Activated T-helper 1 cell treated with anti-CD3 and anti-CD28 coated beads, Interleukin-2, amount 50 U/mL, for 16 hours (primary cell): ENCODE measurements at places on chromosomes 7 and 10.

GRCh38 chr7:68304536-68304935, 1293.7 kb upstream of the AUTS2 start:
- no peak for DNase-seq

DNA sequence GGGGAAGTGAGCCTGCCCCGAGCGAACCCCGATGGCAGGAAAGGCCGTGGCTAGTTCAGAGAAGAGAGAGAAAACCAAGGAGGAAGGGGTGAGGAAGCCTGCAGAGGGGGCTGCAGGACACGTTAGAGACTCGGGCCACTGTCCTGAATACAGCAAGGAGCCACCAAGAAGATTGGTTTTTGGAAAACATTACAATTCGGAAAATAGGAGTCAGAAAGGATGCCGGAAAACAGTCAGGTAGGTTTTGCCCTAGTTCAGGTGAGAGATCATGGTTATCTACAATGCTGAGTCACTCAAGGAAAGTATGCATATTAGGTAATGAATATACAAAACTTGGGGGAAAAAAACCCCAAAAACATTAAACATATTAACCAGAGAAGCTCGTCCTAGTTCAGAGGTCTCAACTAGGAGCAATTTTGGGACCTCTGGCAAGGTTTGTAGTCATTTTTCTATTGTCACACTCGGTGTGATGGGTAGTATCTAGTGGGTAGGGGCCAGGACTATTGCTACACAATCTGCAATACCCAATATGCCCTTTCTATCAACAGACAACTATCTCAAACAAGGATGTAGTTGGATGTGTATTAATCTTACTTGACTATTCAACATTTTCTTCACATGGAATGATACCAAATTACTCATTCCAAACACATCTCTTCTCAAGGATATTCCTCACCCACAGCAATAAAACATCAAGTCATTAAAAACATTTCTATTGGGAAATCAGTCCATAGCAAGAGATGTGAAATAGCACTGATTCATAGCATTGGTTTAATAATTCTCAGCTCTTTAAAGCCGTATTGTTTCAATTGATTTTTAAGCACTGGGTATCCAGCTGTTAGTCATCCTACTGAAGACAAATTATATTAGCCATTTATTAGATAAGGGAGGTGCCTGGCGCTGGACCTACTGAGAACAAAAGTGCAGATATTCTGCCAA, 74.4 kb upstream of the RSU1 start:
- no peak for DNase-seq

- no peak for DNase-seq
These were observed 53.8 kb upstream of the EGR2 start for GRCh38 chr10:62869958-62870357.

GRCh38 chr7:127504715-127505114, 80.7 kb downstream of the GCC1 start:
- no peak for DNase-seq

DNA sequence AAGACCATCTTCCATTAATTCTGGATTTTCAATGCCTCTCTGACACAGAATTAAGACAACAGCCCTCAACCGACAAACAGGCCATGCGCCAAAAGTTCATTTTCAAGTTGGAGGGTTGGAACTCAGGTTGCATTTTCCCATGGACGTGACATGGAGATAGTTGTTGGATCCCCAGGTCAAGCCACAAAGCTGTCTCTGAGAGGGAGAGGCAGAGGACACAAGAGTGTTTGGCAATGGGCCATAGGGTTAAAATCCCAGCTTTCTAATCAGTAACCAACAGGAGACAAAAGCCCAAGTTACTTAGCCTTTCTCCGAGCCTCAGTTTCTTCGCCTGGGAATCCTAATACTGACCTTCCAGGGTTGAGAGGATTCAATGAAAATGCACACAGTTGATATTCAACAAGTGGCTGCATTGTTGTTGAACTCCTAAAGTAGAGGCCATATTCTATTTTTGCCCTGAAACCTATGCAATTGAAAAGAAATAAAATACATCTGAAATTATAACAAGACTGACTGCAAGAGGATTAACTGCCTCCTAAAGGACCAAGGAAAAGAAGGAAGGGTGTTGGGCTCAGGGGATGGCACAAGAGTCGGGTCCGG, 44.3 kb downstream of the SORBS1 start:
- no peak for DNase-seq

DNA sequence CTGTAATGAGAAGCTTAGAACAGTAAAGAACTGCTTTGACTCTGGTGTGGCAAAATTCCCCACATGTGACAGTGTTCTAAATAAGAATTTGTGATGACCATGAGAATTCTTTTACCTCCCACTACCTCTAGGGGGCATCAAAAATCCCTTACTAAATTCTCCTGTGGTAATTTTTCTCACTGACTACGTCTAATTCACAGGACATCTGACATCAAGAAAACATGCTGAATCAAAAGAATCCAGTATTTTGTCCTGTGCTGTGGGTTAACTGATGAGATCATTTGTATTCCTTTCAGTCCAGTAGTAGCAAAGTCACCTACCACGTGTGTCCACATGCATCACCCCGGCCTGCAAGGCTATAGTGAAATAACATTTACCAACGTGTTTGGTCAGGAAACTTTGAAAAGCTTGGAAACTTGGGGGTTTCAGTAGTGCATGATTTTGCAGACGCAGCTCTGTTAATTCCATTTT, 103.8 kb downstream of the ATE1 start:
- DNase-seq: no peak

- DNase-seq: no peak
These were observed 257.1 kb downstream of the KLF6 start for GRCh38 chr10:3527869-3528268.

- no peak for DNase-seq
These were observed 79.4 kb upstream of the FEZF1 start for GRCh38 chr7:122383934-122384333.

- no peak for DNase-seq
These were observed 95.0 kb downstream of the FRMD4A start for GRCh38 chr10:14235566-14236195.

DNA sequence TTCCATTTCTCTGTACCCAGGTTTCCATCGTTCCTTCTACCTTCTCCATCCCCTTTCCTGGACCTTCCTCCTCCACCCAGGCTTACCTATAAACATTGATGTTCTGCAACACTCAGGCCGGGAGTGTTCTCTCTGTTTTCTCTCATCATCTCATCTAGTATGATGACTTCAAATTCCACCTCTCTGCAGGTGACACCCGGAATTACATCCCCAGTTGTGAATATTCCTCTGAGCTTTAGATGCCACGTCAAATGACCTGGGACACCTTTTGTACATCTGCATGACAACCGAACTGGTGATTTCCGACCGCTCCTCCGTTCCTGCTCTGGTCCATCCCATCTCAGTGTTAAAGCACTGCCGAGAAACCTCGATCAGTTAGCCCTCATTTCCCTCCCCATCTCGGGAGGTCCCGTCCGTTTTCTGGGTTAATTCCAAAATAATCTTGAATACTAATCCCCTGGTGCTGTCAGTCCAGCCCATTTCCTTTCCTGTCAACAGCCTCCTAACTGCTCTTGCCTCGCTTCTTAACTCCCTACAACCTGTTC, 76.7 kb upstream of the SAMD8 start:
- no peak for DNase-seq

DNA sequence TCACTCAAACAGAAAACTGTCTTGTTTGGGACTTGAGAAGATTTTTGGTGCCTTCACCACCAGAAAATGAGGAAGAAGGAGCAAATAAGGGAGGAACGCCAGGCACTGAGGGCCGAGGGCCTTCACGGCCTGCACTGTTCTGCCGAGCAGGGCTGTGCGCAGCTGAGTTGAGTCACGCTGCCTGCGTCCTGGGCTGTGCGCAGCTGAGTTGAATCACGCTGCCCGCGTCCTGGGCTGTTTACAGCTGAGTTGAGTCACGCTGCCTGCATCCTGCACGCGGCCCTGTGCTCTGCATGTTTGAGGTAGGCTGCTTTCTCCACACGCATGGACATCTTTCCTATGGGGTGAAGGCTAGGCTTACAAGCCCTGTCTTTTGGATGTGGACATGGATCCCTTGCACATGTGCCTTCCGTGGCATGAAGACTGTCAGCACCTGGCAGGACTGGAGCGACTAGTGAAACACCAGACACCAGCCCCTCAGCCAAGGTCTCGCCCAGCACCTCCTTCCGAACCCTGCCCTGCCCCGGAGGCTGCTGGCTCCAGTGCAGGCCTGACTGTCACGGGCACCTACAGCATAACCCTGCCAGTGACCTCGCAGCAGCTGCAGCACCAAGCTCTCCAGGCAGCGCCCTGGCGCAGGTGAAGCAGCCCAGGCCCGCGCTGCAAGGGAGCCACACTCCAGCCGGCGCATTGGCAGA, 96.7 kb downstream of the HTR5A start:
- DNase-seq: no peak

DNA sequence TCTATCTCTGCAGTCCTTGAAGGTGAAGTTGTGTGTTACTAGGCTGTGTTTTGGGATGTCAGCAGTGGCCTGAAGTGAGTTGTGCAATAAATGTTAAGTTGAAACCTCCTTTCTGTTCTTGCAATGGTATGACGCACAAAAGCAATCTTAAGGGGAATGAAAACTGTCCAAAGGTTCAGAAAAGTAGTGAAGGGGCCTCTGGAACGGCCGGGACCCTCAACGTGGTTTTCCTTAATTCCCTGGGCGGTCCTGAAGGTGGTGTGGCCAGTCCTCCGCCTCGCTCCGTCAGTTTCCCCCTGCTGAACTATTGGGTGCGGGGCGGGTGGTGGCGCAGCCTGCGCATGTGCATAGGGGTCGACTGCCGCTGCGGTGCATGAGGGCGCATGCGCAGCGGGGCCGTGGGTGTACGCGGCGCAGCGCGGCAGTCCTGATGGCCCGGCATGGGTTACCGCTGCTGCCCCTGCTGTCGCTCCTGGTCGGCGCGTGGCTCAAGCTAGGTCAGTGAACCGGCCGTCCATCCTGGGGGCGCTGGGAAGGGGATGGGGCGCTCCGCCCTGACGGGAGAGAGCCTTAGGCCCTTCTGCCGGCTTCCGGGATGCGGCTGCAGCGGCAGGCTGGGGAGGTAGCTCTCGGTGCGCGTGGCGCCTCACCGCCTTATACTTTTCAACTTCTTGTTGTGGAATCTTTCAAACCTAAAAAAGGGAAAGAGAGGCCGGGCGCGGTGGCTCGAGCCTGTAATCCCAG, at the start of gene SUMF2:
SUMF2 (plus strand) TSS at position 405 of the 744 bp plus-strand sequence; CDS start at position 431, 26 bp downstream.
- DNase-seq: peak; percentile 76

GRCh38 chr10:97916586-97916985, 66.9 kb downstream of the GOLGA7B start:
- DNase-seq: no peak

- no peak for DNase-seq
These were observed 39.4 kb upstream of the ZNF488 start for GRCh38 chr10:47423476-47423875.

DNA sequence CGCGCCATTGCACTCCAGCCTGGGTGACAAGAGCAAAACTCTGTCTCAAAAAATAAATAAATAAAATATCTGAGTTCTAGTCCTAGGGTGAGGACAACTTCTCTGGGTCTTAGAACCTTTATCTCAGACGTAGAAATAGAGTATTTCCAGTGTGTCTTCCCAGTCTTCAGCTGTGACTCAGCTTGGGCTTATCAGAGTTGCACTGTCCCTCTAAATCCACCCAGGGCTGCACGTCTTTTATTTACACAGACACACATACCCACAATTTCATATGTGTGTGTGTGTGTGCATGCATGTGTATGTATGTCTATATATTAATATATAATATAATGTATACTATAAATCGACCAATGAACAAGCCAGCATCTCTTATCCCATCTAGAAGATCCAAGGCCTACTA, 13.0 kb upstream of the PDIA4 start:
- DNase-seq: no peak

- DNase-seq: no peak
These were observed 8.6 kb downstream of the LZTS2 start for GRCh38 chr10:101007915-101008822.

- DNase-seq: no peak
These were observed 2.3 kb upstream of the CREB5 start for GRCh38 chr7:28409716-28410627.

- DNase-seq: no peak
These were observed 1.8 kb upstream of the GAD2 start for GRCh38 chr10:26214551-26215395.

DNA sequence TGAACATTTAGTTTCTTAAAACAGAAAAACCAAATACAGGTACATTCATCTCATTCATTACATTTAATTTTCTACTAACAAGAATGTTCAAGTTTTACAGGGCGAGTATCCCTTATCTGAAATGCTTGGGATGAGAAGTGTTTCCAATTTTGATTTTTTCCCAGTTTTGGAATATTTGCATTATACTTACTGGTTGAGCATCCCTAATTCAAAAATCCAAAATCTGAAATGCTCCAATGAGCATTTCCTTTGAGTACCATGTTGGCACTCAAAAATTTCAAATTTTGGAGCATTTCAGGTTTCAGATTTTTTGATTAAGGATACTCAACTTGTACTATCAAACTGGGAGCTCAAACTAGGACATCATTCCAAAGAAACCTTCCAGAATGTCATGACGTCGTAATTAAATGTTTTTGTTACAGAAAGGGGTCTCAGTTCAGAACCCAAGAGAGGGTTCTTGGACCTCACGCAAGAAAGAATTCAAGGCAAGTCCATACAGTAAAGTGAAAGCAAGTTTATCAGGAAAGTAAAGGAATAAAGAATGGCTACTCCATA, 90.8 kb upstream of the PIK3CG start:
- no peak for DNase-seq

- DNase-seq: no peak
These were observed 2.7 kb downstream of the NKX1-2 start for GRCh38 chr10:124446830-124447750.

DNA sequence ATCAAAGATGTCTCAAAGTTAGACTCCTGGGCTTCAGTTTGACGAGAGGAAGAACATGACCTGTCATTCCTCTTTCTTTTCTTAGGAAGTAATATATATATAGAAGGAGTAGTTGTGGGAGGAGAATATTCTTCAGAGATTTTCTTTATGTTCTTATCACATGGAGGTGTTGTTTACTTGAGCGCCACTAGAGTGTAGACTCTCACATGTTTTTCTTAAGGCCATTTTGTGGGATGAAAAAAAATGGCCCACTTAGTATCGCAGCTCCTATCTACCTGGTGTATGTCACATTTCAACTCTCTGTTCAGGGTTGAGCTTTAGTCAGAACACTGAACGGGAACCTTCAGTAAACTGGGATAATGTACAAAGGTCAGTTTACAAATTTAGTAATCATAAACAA, 645.2 kb downstream of the PHTF2 start:
- no peak for DNase-seq

GRCh38 chr7:29995652-29996051, 6.1 kb upstream of the SCRN1 start:
- no peak for DNase-seq

DNA sequence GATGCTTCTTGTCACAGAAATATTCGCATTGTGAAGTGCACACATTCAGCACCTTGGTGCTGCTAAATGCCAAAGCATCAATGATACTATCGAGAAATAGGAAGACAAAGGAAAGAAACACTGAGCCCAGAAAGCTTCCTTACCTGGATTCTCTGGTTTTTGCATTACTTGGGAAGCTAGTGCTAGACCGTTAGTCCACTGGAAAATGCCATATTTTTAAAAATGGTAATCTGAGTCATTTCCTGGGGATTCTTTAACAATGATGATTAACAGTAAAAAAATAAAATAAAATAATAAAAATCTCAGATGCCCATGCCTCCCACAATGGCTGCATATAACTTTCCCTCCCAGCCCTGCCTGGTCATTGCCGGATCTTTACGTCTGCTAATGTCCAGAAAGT, 420.1 kb upstream of the MGMT start:
- DNase-seq: no peak

- DNase-seq: no peak
These were observed 28.8 kb downstream of the XPNPEP1 start for GRCh38 chr10:109894516-109894915.

- no peak for DNase-seq
These were observed 63.7 kb upstream of the STEAP1B start for GRCh38 chr7:22563621-22564241.
